ENCODE measurements at places on chromosomes 7 and 10. TPM values are rescaled to one million over a fixed set of nuclear protein-coding genes. Genes with fewer than 3 reads are reported as not detected.

Gene CALML3
- total RNA-seq = not detected

Gene SPAM1
- total RNA-seq = not detected

Gene AKR1E2
- 4.2 TPM for total RNA-seq

Gene IFIT2
- 2.8 TPM for total RNA-seq

Gene PAOX
- total RNA-seq = 4.4 TPM

Gene EGR2
- 0.37 TPM for total RNA-seq

Gene EPHA1
- total RNA-seq = 0.51 TPM

Gene DCLRE1A
- 7.4 TPM for total RNA-seq

Gene SP8
- not detected for total RNA-seq

Gene KIAA1549
- total RNA-seq = 4.8 TPM

Gene ACBD7
- not detected for total RNA-seq

Gene ZNF37A
- 8.0 TPM for total RNA-seq

Gene NUPR2
- not detected for total RNA-seq

Gene KLF14
- not detected for total RNA-seq

Gene ZNF789
- total RNA-seq = 2.1 TPM

Gene SLC18A2
- 0.18 TPM for total RNA-seq

Gene GRID2IP
- not detected for total RNA-seq

Gene SMO
- 4.5 TPM for total RNA-seq

Gene CRPPA
- total RNA-seq = 4.2 TPM

Gene ERVW-1
- total RNA-seq = not detected

Gene PRKAG2
- total RNA-seq = 119 TPM

Gene TMEM139
- total RNA-seq = 4.5 TPM

Gene TRIM73
- total RNA-seq = 1.1 TPM

Gene SLIT1
- total RNA-seq = 0.08 TPM

Gene NCF1
- 2.4 TPM for total RNA-seq

Gene TRIM74
- total RNA-seq = 0.40 TPM

Gene SPDYE5
- total RNA-seq = not detected

Gene FEZF1
- not detected for total RNA-seq

Gene SLC12A9
- 9.5 TPM for total RNA-seq

Gene ADRB1
- total RNA-seq = 53.8 TPM

Gene RADIL
- total RNA-seq = 8.4 TPM

Gene RNF32
- 0.35 TPM for total RNA-seq

Gene CYP26C1
- not detected for total RNA-seq

Gene GAD2
- not detected for total RNA-seq

Gene FOXI2
- not detected for total RNA-seq

Gene PRRT4
- 2.5 TPM for total RNA-seq

Gene SHH
- not detected for total RNA-seq

Gene A1CF
- not detected for total RNA-seq

Gene PRPS1L1
- total RNA-seq = not detected

Gene LDB3
- 1,374 TPM for total RNA-seq

All from heart left ventricle (tissue), 16 donors.